ENCODE measurements at places on chromosomes 5 and 9. TPM values are rescaled to one million over a fixed set of nuclear protein-coding genes. Genes with fewer than 3 reads are reported as not detected.

- peak; percentile 77 for DNase-seq
Measured at GRCh38 chr9:132288361-132288760, 66.4 kb downstream of the SETX start.

DNA sequence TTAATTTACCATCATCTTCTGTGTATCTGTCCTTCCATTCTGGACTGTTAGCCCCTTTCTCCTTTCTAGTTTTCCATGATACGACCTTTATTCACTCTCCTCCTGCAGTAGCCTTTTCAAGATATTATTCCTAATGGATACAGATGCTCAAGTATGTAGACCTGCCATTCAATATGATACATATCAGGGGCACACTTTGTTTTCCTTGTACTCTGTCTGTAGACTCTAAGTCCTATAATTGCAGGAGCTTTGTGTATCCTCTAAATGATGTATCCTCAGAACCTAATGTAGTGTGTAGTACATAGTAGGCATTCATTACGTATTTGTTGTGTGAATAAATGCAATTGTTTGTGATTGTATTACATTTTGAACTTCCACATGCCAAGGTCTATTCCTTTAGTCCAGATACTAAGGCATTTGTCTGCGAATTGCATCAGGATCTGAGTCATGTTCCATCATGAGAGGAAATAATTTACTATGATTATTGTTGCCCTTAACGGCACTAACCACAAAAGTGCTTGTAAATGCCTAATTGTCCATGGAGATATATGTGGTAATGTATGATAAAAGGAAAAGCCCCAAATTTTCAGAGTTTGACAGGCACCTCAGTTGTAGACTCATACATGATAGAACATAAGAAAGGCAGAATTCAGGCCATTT lies 57.1 kb upstream of the IZUMO3 start:
- DNase-seq, result no peak

DNA sequence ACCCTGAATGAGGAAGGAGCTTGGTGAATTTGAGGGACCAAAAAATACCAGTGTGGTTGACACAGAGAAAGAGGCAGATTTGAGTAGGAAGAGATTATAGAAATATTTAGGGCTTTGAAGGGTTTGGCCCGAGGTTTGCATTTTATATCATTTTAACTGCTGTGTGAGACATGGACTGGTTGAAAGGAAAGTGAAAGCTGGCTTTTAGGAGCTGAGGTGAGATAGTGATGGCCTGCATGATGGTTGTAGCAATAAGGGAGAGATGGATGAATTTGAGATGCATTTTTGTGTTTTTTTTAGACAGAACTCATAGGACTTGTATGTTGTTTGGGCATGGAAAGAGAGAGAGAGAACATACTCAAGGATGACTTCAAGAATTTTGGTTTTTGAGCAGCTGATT lies 21.7 kb downstream of the FER start:
- no peak for DNase-seq

DNA sequence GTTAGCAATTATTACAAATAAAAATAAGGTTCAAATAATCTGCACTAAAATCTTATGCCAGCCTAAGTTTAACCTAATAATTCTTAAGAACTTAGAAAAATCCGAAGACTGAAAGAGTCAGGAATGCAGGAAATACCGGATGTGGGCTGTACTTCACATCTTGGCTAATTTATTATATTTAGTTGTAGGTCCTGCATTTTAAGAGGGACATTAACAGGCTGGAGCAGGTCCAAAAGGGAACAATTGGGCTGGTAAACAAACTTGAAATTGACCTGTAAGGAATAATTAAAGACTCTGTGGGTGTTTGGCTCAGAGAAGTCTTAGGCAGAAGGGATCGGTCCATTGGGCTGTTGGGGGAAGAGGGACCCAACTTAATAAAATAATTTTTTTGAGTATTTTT lies 18.4 kb downstream of the GLRA1 start:
- DNase-seq, result peak; percentile 1

Gene OR13F1
- total RNA-seq, result not detected

DNA sequence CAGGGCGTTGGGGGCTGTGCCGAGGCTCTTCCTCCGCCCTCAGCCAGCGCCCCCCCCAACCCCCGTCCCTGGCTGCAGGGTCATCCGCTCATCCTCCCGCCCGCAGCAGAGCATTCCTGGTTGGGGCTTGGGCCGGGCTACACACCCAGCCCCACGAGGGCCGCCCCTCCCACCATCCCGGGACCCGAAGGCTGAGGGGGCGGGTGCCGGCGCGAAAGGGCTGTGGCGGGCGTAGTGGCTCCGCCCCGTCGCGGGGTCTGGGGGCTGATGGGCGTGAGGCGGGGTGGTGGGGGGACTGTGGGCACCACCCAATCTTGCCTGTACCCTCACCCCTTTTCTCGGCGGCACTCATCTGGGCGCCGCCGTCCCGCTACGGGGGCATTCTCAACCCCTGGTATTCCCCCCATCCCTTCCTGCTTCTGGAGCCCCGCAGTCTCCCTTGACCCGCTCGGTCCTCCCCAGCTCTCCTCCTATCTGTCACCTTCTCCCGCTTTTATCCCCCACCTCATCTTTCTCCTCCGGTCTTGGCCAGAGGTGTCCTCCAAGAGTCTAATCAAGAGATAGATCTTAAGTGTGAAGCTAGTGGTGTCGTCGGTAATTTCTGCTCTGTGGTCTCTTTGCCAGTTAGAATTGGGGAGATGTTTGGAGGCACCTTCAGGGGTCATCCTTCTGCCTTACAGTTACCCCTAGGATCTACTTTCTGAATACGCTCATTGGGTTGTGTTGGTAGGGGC lies 1.6 kb downstream of the FER start:
- DNase-seq, result no peak

DNA sequence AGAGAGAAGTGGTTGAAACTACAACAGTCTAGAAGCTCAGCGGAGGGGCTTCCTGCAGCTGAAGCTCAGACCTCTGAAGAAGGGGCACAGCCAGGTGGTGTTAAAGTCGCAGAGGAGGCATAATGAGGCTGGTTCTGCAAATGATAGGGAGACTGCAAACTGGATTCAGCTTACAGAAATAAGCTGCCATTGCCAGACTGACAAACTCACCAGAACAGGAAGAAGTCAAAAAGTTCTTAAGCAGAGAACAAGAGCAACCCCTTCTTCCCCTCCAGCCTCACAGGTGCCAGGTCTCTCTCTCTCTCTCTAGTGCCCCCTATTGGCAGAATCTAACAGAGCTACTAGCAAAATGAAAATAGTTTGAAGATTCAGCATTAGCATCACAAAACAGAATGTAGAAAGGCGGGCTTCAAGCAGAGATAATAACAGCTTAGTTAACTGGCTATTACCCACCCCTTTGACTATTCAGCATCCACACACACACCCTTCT lies 76.7 kb downstream of the GRAMD2B start:
- DNase-seq, result no peak

DNA sequence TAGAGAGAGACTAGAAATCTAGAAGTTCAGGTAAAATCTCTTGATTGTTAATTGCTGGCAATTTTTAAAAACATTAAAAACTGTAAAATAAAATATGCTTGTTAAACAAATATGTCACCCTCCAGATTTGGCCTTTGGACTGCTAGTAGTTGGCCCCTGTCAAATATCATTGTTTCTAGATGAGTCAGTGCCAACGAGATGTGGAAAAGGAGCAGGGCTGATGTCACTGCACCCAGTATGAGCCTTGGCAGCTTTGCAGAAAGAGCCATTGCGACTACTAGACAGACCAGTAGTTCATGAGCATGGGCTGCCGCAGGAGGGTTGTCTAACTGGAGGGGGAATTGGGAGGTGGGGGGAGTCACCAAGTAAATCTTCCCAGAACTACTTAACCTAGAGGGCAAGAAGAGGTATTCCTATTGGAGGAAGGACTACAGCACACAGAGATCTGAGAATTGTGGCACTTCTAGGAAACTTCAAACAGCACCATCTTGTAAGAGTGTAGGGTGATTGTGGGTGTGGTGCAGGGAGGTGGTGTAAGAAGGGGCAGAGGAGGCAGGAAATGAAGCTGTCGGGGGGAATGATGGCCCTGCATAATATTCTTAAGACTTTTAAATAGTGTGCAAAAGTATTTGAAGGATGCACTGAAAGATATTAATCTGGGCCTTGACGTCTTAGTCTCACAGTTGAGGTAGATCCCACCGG lies 7.1 kb upstream of the DOCK2 start:
- peak; percentile 90 for DNase-seq

DNA sequence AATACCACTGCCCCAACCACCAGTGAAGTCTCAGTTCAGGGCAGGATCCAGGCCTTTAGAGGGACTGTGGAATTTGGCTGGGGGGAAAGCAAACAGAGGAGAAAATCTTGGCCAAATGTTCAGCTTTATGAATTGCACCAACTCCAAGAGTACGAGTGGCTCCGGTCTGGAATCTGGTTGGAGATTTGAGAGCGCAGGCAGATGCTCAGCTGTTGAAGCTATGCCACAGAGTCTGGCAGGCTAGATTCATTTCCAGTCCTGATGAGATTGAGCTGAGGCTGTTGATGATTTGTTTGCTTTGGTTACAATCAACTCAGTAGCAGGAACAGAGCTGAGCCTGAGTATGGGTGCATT lies 9.1 kb upstream of the HSPB3 start:
- DNase-seq, result no peak

Gene LCN2
- total RNA-seq, result not detected

- peak; percentile 57 for DNase-seq
Measured at GRCh38 chr9:16090907-16091629, 538.2 kb downstream of the CCDC171 start.

Gene RNF208
- not detected for total RNA-seq

Gene C9orf152
- not detected for total RNA-seq

GRCh38 chr9:111985315-111985714 lies 88.7 kb downstream of the UGCG start:
- no peak for DNase-seq

GRCh38 chr5:152736906-152737305 lies 331.8 kb upstream of the NMUR2 start:
- no peak for DNase-seq

Measured in IMR-90 (cell line).